Endothelial cell of umbilical vein (primary cell): ENCODE measurements at places on chromosomes 1 and 21. TPM values are rescaled to one million over a fixed set of nuclear protein-coding genes. Genes with fewer than 3 reads are reported as not detected.

AGBL4 gene
- total RNA-seq: not detected in 2 replicates

CSF3R gene
- total RNA-seq: not detected in 2 replicates

RRP1 gene
- 35.0 and 36.3 TPM in 2 replicates for total RNA-seq

PTAFR gene
- total RNA-seq: 0.18 and 0.20 TPM in 2 replicates

ZNF683 gene
- not detected in 2 replicates for total RNA-seq

DARS2 gene
- total RNA-seq: 30.5 and 33.6 TPM in 2 replicates

AQP10 gene
- not detected in 2 replicates for total RNA-seq

FAM72B gene
- 4.3 and 6.5 TPM in 2 replicates for total RNA-seq

RWDD3 gene
- total RNA-seq: 12.1 and 14.4 TPM in 2 replicates

FCRLA gene
- total RNA-seq: not detected in 2 replicates

HOOK1 gene
- total RNA-seq: not detected in 2 replicates

CCDC17 gene
- total RNA-seq: 3.5 and 3.6 TPM in 2 replicates

OR2G6 gene
- total RNA-seq: not detected in 2 replicates

SPRR2B gene
- not detected in 2 replicates for total RNA-seq

CLCA4 gene
- not detected in 2 replicates for total RNA-seq

RGS4 gene
- total RNA-seq: 54.9 and 59.3 TPM in 2 replicates

FMO3 gene
- total RNA-seq: not detected in 2 replicates

IL10 gene
- not detected in 2 replicates for total RNA-seq

S100A7 gene
- total RNA-seq: not detected in 2 replicates

C2CD4D gene
- 0.18 TPM in 1 of 2 replicates, not detected in the other for total RNA-seq

TMEM50B gene
- 29.3 and 29.7 TPM in 2 replicates for total RNA-seq

GPR89B gene
- 9.8 and 11.7 TPM in 2 replicates for total RNA-seq

S100A2 gene
- 4.0 and 4.4 TPM in 2 replicates for total RNA-seq
